ENCODE measurements at places on chromosomes 2 and 18. TPM values are rescaled to one million over a fixed set of nuclear protein-coding genes. Genes with fewer than 3 reads are reported as not detected.
A peak's percentile ranks its signal among the peaks of the same experiment; 100 is the strongest.

The MORN2 gene
- not detected for total RNA-seq

The RAB17 gene
- 25.6 TPM for total RNA-seq

The RGPD3 gene
- not detected for total RNA-seq

The EVA1A gene
- total RNA-seq, result 1.3 TPM

GRCh38 chr2:235432741-235433520, 60.9 kb upstream of the AGAP1 start:
- peak; percentile 33 for DNase-seq

DNA sequence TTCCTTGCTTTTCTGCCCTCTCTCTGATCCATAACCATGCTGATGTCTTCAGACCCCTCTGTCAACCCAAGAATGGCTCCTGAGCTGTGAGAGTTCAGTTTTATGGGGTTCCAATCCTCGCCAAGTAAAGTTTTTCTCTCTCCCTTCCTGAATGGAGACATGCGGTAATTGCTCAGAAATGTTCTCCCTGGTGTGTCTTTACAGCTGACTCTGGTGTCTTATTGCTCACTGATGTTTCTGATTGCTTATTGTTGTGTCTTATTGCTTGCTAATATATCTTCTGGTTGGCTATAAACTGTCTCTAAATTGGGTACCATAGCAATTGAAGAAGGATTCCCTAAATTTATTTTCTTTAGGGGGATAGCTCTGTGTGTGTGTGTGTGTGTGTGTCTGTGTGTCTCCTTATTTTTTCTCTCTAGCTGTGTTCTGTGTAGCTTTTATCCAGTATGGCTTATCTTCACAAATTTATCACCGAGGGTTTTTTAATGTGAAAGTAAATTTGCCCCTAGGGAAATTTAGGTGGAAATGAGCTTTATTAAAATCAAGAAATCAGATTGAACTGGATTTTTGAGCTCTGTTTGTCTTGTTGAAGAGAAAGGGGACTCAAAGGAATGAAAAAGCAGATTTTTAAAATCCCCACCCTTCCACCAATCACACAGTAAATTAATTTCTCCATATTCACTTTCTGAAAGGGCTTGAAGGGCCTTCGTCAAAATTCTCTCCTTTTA, 19.5 kb downstream of the MGAT5 start:
- DNase-seq, result no peak

DNA sequence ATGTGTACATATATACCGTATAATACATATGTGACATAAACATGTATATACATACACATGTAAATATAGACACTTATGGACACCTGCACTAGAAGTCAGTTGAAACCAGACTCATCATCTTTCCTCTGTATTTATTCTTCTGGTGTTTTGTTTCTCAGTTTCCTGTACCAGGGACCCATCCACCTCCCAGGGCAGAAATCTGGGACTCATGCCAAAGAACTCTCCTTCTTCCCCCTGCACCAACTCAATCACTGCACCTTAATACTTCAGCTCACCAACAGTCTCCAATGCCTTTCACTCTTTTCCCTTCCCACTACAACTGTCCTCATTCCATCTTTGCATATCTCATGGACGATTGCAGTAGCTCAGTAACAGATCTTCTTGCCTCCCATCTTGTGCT, 428.0 kb downstream of the FBXO15 start:
- DNase-seq, result no peak
